SK-N-DZ (cell line): ENCODE measurements at places on chromosomes 16 and 17.

GRCh38 chr16:10631886-10632285 lies 51.5 kb upstream of the EMP2 start:
- no peak for DNase-seq

DNA sequence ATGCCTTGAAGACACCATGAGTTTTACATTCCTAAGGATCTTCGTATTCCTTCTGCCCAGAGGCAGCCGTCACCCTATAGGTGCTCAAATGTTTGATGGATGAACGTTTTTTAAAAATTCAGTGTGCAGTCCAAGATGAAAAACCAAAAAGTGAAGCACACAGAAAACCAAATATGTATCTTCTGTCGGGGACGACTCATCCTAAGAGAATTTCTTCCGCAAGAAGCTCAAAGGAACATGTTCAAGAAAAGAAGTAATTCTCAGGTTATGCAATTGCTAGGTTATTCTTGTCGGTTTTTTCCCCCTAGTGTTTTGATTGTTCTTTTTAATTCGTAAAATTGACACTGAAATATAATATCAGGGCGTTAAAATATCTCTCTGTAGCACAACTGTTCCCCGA lies 1.4 kb downstream of the CENPV start:
- no peak for DNase-seq

GRCh38 chr16:51181503-51181811 lies 30.4 kb upstream of the SALL1 start:
- DNase-seq: no peak

GRCh38 chr16:84599521-84600202 lies 18.2 kb downstream of the COTL1 start:
- DNase-seq: no peak

GRCh38 chr16:11136600-11136999 lies 119.4 kb downstream of the SOCS1 start:
- DNase-seq: no peak

DNA sequence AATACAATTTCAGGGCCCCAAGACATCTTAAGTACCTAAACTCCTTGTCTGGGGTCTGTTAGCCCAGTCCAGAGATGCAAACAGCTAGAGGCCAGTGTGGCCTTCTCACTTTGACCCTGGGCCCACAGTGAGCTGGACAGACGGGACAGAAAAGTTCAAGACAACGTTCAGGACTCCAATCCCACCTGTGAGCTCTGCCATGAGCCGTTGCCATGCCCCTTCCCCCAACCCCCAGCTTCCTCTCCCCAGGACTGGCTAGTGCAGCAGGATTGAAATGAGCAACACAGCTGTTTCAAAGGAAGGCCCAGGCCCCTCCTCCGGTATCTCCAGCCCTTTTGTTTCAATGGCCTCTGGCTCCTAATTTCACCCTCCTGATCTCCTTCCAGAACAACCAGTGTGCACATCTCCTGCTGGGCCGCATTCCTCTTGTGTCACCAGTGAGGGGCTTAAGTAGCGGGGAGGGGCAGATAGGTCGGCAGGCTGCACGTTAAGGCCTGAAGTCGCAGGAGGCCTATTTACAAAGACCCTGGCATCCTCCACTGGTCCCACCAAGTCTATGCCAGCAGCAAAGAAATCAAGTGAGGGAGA lies 11.3 kb downstream of the AXIN2 start:
- no peak for DNase-seq

DNA sequence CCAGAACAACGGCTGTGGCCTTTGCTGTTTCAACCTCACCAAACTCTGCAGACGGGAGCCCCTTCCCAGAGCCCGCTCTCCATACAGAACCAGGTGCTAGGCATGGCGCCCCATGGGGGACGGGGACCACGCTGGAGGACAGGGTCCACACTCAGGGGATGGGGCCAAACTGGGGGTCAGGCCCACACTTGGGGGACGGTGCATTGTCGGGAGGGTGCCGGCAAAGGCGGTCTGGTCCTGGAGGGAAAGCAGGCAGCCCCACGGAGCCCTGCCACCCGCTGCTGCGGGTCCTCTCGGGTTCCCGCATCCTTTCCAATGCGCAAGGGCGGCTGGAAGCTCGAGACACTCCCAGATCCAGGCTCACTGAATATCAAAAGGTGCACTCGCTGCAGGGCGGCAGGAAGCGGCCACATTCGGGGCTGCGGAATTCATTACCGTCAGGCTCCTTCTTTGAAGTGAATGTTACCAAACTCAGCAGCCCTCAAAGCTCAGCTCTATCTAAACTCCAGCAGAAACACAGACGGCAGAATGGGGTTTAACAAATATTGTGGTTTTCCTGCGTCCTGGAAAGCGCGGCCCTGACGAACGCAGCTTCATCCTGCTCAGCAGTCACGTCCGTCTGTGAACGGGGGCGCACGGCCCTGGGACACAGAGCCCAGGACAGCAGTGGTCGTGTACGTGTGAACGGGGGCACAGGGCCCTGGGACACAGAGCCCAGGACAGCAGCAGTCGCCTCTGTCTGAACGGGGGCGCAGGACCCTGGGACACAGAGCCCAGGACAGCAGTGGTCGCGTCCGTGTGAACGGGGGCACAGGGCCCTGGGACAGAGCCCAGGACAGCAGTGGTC lies 41.3 kb downstream of the LMF1 start:
- no peak for DNase-seq

DNA sequence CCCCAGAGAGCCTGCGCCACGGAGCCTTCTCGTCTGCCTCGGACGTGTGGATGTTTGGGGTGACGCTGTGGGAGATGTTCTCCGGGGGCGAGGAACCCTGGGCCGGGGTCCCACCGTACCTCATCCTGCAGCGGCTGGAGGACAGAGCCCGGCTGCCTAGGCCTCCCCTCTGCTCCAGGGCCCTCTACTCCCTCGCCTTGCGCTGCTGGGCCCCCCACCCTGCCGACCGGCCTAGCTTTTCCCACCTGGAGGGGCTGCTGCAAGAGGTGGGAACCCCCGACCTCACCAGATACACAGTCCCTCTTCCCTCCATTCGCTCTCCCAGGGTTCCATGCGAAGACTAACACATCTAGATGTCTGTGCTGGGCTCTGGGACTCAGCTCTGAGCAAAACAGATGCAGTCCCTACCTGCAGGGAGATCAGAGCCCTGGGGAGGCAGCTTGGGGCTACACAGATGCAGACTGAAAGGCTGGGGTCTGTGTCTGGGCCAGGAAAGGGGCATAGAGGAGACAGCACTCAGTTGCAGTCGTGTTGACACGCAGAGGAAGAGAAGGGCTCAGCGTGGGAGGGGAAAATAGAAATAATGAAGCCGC lies 3.7 kb downstream of the TNK1 start:
- DNase-seq: peak; percentile 35

DNA sequence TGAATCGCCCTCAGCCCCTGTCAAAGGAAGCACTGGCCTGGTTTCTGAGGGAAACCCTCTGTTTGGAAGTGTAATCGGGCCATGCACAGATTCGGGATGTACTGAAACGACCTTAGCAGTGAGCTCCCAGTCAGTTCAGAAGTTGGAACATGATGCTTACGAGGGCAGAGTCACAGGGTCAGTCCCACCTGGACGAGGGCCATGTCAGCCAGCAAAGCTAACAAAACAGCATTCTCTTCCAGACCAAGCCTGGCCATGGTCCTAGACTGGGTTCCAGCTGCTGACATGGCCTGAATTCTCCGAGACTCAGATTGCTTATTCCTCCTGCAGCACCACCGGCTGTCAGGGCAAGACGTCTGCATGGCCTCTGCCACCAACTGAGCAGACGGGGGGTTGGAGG lies 192.2 kb upstream of the WSCD1 start:
- no peak for DNase-seq

DNA sequence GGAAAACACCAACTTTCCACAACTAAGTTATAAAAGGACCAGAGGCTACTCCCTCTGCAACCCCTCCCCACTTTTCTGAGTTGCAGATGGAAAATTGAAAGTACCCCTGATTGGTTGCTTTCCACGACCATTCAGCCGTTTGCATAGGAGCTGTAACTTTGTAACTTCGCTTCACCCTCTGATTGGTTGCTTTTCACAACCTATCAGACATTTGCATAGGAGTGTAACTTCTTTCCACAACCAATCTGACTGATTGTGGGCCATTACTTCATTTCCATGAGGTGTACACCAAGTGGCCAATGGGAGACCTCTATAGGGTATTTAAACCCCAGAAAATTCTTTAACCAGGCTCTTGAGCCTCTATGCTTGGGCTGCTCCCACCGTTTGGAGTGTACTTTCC lies 644.1 kb downstream of the WWOX start:
- DNase-seq: no peak

- DNase-seq: no peak
Measured at GRCh38 chr17:7024402-7024785, 1.5 kb downstream of the BCL6B start.

GRCh38 chr17:27512511-27513346 lies 56.5 kb downstream of the KSR1 start:
- DNase-seq: no peak

DNA sequence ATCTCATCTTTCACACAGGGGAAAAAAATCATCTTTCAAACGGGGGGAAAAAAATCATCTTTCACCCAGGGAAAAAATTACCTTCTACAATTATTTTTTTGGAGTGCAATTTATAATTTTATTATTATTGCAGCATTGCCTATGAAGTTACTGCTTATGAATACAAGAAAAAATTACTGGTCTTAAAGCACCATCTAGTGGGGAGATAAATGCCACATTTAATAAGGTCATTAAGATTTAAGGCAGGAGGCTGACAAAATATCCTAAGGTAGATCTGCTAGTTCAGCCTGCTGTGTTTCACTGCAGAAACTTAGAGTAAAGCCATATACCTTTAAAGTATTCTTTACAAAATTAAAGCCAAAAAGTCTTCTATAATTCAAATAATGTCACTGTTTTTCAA lies 13.7 kb downstream of the SHCBP1 start:
- peak; percentile 29 for DNase-seq

DNA sequence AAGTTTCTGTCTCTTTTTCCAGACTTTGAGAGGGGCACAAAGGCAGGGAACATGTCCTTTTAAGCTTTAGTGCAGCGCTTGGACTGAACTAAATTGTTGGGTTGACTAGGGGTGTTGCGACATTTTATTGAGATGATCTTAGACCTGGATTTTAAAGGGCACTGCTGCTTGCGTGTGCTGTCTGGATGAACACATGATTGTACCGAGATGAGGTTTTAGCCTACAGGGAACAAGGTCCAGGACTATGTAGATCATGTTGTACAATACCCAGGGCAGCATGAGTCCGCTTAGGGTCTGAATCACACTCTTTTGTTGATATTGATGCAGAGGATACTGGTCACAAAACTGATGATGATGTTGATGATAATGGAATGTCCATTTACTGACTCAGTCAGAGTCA lies 5.2 kb upstream of the RGS9 start:
- no peak for DNase-seq

GRCh38 chr17:8210761-8211458 lies 535 bp upstream of the AURKB start:
- DNase-seq: no peak

DNA sequence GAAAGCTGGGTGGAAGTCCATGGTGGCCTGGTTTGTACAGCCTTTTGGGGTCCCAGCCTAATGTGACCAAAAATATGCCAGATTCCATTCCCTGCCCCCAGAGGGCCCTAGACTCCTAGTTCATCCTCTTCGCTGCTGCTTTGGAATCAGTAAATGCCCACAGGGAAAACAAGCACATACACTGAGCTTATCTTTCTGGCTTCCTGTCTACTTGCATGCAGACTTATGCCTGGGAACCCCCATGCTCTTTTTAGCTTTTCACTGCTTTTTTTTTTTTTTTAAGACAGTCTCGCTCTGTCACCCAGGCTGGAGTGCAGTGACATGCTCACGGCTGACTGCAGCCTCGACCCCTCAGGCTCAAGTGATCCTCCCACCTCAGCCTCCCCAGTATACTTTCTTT lies 6.2 kb upstream of the CD300LG start:
- no peak for DNase-seq
